T-helper 2 cell treated with Interferon-gamma antibody and Interleukin-4, amounts not matched to agents 5 μg/mL and 100 μg/mL, for 36 hours (primary cell): ENCODE measurements at places on chromosomes 7 and 10.

DNA sequence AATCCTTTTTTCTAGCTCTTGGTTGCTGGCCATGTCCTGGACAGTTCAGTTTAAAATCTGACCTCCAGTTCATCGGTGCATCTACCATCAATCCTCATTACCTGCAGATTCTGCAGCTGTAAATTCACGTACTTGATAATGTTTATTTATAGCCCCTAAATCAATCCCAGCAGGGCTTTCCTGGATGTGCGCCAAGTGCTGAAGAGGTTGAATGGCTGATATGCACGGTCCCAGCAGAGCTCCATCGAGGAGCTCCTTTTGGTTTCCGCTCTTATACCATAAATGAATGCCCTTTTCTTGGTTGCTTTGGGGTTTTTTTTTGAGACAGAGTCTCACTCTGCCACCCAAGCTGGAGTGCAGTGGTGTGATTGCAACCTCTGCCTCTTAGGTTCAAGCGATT lies 91.2 kb upstream of the CCZ1B start:
- no peak for DNase-seq

DNA sequence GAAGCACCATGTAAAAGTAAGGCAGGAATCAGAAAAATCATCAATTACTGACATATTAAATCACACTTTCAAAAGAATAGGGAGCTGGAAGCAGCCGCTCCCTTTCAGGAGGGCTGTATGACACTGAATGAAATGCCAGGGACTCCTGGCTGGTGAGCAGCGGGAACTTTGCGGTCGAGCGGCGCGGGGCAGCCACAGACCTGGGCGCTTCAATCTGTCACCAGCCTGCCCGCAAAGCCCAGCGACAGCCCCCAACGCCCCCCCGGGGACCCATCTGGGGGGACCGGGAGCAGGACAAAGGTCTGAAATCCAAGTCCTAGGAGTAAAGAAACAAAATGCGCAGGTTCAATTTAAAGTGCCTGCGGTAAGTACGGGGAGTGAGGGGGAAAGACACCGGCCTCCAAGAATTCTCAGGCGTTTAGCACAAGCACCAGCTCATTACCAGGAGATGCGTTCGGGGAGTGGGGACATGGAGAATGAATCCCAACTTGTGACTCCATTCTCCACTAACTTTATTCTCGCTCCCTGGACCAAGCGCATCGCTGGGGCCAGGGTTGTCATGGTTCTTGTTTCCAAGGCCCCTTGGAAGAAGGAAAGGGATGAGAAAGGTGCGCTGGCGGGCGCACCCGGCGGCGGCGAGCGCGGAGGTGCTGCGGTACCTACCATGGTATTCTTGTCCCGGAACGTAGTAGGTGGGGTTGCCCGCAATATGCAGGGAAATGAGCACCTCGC lies 824 bp downstream of the RELN start:
- no peak for DNase-seq

GRCh38 chr10:38605153-38605661 lies 511.1 kb downstream of the ZNF37A start:
- DNase-seq: no peak

GRCh38 chr7:40199076-40199802 lies 64.4 kb downstream of the SUGCT start:
- DNase-seq: no peak

GRCh38 chr7:6508539-6508938 lies 42.7 kb downstream of the GRID2IP start:
- no peak for DNase-seq

DNA sequence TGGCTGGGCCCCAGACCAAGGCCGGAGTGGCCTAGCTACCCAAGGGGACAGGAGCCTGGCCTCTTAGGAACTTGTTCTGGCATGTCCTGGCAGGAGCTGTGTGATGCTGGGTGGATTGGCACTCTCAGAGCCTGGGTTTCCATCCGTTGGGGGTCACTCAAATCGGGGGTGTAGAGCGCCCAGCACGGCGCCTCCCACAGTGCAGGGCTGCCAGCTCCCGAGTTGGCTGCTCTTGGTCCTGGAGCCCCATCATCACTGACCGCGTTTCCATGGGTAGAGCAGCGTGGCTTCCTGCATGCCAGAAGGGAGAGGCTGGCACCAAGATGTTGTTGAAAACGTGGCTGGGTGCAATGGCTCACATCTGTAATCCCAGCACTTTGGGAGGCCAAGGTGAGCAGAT lies 70.3 kb downstream of the UNCX start:
- DNase-seq: no peak

- no peak for DNase-seq
Observed at GRCh38 chr7:152521420-152522337, 85.9 kb upstream of the KMT2C start.

DNA sequence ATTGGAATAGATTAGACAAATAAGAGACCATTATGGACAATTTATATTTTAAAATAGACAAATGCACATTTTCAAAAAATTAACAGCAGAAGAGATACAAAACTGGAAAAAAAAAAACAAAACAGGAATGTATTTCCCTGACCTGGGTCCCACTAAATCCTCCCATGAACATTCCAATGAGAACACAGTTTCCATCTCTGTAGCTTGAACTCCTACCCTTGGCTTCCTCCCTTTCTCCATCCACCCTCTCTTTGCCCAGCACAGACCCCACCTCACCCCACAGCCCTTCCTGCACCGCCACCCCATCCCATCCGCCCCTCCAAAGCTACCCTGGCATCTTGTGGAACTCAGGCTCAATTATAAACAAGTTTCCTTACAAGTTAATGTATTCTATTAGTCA lies 71.2 kb upstream of the MPP7 start:
- no peak for DNase-seq

GRCh38 chr7:100641463-100641859 lies at the start of gene TFR2:
TFR2 (minus strand) TSS chr7:100641552; CDS start chr7:100641509, 43 bp downstream.
- DNase-seq: no peak

DNA sequence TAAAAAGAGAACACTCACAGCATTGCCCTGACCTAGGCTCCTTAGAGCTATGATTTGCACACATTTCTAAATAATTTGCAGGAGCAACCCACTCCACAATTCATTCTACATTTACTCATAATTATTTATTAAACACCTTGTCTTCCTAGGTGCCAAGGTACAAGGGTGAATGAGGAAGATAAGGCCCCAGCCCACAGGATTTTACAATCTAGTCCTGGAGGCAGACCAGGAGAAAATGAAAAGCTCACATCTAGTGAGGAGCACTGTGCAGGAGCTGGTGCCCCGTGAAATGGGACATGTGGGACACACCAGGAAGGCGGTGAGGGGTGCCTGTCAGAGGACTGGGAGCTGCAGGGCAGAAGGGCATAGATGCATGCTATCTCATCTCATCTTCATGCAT lies 59.7 kb upstream of the LRRC18 start:
- DNase-seq: no peak

- DNase-seq: no peak
Observed at GRCh38 chr7:122750389-122750788, 47.7 kb upstream of the RNF148 start.
